CD4-positive, alpha-beta T cell treated with Interleukin-15 for 1 hour (primary cell): ENCODE measurements at places on chromosomes 13 and 19.

- peak; percentile 77 for DNase-seq
These were observed 20.3 kb upstream of the AKT2 start for GRCh38 chr19:40305403-40305802.

DNA sequence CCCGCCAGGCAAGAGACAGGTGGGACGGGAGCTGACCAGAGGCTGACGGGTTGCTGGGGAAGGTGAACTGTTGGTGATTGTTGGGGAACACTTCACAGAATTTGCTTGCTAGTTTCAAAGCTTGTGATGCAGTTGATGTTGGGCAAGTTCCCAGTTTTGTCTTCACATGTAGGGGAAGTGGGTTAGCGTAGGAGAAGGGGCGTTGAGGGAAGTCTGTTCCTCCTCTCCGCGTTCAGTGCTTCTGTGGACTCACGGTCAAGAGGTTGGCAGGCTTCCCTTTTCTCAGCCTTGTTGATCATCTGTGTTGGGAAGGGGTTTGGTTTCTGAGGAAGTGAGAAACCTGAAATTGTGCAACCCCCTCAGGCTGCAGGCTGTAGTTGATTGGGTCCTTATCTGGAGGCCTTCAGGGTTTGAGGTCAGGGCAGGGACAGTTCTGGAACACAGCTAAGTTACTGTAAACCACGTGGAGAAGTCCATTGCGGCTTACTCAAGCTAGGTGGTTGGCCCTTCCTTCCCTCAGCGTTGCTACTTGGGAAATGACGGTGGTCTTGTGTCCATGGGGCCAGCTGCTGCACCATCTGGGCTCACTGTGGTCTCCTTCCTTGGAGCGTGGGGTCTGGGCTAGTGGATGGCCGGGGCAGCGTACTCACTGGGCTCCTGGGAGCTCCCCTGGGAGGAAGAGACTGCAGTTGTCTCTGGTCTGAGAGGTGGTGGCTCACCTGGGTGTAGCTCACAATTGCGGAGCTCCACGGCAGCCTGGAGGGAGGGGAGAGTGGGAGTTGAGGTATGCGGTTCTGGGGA is 7.5 kb downstream of the RPS9 start:
- DNase-seq: peak; percentile 88

DNA sequence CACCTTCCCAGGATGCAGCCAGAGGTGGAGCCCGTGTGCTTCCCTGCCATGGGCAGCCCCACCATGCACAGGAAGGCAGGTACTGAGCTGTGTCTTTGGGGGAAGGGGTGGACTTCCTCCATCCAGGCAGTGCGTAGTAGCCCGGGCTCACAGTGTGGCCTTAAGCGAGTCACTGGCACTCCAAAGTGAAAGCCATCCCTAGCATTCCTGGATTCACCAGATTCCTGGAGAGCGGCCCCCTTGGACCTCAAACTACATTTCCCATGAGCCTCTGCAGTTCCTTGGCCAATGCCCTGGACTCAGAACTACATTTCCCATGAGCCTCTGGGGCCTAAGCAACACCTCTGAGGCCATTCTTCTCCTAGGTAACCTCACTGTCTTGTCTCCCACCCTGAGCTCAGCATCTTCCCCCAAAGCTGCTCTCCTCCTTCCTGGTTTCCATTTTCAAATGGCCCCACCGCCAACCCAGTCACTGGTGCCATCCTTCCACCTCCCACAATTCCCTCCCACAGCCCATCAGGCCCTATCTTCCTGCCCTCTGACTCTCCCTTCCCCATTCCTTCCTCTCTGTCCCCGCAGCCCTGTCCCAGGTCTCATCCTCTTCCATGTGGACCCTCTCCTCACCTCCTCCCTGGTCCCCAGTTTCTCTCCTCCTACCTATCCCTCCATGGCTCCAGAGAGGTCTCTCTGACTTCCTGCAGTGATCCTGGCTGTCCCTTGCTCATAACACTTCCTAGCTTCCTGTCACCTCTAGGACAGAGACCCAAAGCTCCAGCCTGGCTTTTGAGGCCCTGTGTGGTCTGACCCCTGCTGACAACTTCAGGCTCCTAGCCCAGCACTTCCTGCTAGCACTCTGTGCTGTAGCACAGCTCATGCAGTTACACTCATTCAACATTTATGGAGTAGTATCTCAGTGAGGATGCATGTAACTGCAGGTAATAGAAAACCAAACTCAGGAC is at the start of gene C19orf81:
TSS of gene C19orf81 (plus strand) at position 13 of the 959 bp plus-strand sequence. CDS start at position 13, 0 bp downstream.
- DNase-seq: no peak

- DNase-seq: no peak
These were observed 2.0 kb upstream of the SPACA6 start for GRCh38 chr19:51691074-51691583.

DNA sequence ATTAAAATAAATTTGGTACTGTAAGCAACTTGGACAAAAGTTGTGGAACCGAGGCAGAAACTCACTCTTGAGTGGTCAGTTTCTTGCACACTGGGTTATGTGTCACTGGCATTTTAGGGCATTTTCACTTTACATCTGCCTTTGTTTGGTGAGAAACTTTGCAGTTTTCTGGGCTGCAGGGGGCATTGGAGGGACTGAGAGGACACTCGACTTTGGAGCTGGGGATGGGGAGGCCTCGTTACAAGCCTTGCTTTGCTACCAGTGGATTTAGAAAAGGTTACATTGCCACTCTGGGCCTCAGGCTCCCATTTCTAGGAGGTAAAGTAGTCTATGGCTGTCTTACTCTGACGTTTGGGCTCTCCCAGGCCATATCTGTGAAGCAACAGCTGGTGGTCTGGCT is 41.9 kb upstream of the ZNF536 start:
- DNase-seq: no peak

DNA sequence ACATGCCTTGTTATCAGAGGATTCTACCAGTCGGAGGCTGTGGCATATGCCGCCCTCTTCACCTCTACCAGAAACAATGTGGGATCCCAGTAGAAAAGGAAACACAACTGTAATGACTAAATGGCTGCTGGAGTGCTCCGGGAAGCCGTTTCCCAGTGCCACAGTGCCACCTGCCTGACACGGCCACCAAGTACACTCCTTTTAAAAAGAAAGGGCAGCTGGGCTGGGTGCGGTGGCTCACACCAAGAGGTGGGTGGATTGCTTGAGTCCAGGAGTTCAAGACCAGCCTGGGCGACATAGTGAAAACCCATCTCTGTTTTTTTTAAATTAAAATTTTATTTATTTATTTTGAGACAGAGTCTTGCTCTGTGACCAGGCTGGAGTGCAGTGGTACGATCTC is 67.3 kb downstream of the TRPM4 start:
- DNase-seq: peak; percentile 35

GRCh38 chr13:48110931-48111721 is 16.2 kb upstream of the MED4 start:
- DNase-seq: no peak

DNA sequence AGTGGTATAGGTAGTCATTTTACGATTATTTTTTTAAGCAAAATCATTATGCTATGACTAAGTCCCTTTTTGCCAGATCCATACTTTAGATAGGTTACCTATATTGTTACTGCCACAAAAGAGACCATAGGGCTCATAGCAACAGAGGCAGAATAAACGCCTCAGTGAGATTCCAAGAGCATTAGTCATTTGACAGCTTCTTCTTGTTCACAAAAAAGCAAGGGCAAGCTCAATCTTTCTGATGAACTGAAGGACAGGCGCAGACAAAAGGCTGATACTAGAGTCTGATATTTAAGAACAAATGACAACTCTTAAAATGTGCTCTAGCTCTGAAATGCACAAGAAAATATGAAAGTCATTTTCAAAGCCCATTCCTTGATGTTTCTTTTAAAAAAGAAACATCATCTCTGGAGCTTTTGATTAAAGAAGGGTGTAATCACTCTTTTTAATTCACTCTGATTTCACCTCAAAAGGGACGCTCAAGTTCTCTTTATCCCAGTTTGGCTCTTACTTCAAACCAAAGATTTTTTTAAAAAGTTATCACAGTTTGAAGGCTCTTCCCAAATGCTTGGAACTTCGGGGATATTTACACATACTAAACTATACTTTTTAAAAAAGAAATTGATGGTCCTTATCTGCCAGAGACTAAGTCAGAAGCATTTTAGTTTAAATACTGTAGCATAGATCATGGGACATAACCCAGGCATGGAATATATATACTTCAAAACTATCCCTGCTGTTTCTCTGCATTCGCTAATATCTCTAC is 187.2 kb downstream of the EFNB2 start:
- no peak for DNase-seq

- no peak for DNase-seq
These were observed 4.2 kb downstream of the RPS28 start for GRCh38 chr19:8325454-8325853.

DNA sequence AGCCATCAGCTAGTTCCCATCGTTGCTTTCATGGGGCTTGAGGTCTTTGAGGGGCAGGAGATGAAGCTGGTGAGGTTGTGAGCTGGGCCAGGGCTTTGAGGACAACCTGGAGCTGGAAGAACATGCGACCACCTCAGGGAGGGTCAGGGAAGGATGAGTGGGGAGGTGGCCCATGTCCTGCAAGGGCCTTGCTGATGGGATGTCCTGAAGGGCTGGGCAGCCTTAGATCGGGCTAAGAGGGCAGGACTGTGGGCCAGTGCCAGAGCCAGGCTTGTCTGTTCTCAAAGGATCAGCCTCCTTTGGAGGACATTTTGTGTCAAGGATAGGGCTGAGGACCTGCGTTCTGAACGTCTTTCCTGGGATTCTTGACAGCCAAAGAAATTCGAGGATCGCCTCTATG is 10.5 kb downstream of the CYTH2 start:
- no peak for DNase-seq
